ENCODE measurements at places on chromosomes 4 and X.

- DNase-seq, result peak; percentile 40
Measured at GRCh38 chr4:40750461-40751258, 905 bp downstream of the NSUN7 start.

- DNase-seq, result no peak
Measured at GRCh38 chr4:1050486-1051213, 39.2 kb downstream of the FGFRL1 start.

GRCh38 chr4:57098415-57098814 is 11.8 kb downstream of the IGFBP7 start:
- DNase-seq, result no peak

DNA sequence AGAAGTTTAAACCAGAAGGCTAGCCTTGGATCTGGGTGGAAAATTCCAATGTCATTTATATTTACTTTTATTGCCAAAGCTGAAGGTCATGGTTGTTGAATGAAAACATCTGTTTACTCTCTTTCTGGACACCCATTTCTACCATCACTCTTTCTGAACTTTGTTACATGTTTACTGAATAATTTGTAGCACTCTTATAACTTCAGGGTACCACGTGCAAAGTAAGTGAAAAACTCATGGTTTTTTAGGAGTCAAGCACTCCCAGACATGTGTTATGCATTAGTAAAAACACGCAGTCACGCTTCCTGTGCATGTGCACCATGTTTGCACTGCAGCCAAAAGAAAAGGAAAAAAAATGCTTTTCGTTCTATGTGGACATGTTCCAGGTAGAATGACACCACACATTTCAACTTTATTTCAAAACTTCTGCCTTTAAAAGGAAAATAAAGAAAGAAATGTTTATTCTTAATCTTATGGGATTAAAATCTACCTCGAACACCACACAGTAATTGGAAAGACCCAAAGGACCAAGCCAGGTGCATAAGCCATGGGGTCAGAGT is 31.4 kb upstream of the ADH1C start:
- DNase-seq, result peak; percentile 97

DNA sequence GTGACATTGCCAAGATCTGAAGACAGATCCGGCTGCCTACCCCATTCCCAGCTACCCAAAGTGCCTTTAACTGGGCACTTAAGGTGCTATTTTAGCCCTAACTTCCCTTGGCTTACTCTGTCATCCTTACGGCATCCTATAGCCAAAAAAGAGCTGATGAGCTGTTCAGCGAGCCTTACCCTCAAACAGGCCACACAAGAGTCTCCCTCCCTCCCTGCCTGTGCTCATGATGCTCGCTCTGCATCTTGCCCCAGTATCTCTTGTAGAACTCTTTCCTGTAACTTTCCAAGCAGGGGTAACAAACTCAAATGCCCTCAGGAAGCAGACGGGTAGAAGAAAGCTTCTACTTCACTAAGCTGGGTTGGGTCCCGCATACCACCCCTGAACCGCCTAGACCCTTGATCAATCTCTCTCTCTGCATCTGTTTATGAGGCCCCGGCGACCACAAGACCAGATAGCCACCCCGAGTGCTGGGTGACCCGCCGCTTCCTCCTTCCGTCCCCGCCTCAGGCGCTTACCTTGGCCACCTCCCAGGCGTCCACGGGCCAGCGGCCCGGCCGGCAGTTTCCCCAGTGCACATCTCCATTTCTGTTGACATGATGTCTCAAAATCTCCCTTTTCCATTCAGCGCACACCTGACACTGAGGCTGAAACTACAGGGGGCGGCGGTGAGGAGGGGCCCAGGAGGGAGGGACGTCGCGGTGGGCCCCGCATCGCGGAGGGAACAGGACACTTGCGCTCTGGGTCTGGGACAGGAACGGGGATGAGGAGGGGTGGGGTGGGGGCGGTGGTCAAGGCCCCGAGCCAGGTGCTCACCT is 663 bp downstream of the CXorf38 start:
- peak; percentile 50 for DNase-seq

DNA sequence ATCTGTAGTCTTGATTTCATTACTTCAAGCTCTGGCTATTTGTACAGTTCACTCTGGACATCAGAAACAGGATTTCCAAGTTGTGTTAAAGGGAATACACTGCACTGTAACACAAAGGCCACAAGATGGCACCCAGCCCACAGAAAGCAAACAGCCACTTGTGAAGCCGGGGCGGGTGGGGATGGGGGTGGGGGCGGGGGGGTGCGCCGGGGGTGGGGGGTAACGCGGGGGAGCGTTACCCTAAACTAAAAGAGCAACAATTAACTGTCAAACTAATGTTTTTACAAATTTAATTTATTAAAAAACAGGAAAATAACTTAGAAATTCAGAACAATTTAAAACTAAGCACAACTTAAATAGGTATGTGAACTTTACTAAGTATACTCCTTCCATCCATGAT is 27.3 kb downstream of the PRDX4 start:
- peak; percentile 77 for DNase-seq

DNA sequence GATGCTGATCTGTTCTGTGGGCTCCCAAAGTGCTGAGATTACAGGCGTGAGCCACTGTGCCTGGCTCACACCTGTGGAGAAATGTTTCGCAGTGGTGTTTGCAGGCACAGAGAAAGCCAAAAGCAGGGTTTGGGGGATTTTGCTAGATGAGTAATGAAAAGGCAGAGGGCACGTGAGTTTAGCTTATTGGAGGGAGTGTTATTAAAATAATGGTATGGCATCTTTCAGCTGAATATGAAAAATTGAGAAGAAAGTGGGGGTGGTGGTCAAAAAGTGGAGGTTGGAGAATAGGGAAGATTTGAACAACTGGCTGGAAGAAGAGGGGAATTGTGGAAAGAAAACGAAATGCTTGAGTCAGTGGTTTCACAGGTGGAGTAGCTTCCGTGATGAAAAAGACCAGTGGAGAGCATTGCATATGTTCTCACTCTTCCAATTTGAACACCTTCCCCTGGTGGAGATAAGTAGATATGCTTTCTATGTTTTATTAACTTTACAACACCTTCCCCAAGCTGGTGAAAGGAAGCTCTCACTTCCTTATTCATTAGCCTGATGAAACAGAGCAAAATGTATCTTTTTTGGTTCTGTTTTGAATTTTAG is 1.1 kb upstream of the CHST7 start:
- DNase-seq, result no peak

DNA sequence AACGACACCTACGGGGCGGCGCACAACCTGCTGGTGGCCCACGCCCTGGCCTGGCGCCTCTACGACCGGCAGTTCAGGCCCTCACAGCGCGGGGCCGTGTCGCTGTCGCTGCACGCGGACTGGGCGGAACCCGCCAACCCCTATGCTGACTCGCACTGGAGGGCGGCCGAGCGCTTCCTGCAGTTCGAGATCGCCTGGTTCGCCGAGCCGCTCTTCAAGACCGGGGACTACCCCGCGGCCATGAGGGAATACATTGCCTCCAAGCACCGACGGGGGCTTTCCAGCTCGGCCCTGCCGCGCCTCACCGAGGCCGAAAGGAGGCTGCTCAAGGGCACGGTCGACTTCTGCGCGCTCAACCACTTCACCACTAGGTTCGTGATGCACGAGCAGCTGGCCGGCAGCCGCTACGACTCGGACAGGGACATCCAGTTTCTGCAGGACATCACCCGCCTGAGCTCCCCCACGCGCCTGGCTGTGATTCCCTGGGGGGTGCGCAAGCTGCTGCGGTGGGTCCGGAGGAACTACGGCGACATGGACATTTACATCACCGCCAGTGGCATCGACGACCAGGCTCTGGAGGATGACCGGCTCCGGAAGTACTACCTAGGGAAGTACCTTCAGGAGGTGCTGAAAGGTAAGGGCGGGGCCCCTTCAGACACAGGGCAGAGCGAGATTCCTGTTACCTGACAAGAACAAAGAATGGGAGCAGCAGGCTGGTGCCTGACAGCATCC is 11.7 kb downstream of the RPL9 start:
- peak; percentile 10 for DNase-seq

DNA sequence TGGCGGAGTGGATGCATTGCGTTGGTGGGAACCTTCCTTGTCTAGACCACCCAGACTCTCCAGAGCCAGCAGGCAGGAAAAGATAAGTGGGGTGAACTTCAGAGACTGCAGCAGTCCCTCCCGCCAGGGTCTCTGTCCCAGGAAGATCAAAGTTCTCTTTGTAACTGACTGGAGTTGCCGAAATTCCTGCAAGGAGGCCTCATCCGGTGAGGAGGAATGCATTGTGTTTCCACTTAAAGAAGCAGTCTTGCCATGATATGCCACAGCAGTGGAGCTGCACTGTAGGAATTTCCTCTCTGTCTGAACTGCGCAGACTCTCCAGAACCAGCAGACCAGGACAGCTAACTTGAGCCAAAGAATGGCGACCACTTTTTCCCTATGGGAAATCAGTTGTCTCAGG is 1190.4 kb downstream of the TECRL start:
- no peak for DNase-seq

DNA sequence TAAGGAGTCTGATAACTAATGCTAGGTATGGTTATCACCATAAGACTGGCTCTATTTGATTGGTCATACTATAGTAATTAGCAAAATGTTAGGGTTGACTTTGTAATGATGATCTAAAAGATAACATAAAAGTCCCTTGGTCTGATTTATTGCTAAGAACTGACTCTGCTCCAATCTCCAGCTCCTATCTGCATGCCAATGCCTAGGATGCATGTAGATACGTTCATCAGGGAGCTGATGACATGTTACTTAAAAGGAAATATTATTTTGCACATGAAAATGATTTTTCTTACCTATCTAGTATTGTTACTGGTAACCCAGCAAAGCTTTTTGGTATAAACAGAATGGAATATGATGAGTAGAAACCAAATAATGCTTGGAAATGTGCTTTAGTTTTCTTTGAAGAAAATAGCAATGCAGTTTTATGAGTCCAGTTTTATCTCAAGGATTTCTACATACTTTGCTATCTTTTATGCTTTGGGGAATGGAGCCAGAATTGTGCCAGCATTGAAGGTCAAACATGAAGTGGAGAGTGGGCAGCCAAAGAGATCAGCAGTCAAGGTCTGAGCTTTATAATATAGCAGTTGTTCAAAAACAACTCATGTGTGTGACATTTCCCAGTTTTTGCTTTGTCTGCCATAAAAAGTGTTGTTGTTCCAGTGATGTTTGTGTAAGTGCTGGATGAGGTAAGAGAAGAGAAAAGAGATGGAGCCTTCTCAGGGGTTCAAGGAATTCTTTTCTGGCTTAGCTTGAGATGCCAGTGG is 121.0 kb downstream of the ARHGAP24 start:
- DNase-seq, result no peak

GRCh38 chrX:46400530-46401443 is 144.4 kb downstream of the ZNF674 start:
- no peak for DNase-seq

DNA sequence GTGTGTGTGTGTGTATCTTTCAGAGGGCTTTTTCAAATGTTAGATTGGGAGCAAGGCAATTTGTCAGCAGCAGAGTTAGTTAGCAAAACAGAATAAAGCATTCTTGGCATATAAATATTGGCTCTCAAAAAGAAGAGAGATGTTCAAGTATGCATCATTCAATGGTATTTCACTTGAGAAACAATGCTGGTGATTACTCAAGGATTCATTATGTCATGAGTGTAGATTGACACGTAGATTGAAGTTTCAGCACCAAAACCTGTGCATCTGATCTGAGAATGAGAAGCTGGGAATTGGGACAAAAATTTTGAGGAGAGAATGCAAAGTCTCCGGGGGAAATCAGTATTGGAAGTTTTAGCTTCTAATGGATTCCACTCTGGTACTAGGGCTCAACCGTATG is 241.4 kb downstream of the FRMPD4 start:
- peak; percentile 40 for DNase-seq

DNA sequence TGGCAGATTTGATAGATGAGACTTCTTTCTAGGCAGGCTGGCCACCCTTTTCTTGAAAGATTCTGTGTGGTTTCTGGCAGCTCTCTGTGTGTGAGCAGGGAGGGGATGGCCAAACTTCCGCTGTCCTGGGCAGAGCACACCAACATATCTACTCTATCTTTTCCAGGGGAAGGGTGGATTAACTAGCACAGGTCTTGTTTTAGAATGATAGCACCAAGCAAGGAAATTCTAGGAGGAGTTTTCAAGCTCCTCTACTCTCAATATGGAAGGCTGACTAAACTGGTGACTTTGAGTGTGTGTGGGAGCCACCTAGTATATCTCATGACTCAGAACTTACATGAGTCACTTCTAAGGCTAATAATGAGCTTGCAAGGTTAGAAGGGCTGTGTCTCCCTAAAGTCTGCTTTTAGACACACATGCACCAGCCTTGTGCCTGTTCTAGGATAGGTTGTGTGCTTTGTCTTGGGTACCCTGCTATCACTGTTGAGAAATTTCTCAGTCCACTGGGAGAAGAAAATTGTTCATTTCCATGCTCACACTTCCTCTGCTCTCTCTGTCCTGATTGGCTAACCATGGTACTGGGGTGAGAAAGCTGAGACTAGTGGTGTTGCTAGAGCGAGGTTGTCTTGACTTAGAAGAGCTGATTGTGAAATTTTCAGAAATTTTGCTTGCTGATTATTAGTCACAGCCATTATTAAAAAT is 72.9 kb downstream of the YIPF6 start:
- DNase-seq, result peak; percentile 28

DNA sequence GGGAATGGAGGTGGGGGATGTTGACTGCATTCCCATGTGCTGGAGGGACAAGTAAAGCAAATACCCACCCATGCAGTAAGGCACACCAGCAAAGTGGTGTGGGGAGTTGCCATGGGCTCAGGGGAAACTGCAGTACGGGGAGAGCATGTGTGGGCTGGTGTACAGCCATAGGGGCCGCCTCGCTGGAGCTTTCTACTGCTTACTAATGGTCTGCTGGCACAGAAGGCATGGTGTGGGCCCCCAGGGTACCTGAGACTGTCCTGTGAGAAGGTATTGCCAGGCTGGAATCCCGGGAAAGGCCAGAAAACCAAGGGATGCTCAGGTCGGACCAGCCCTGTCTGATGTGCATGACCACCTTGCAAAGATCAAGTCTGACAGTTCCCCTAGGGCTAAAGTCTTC is 199.1 kb downstream of the ARHGEF9 start:
- no peak for DNase-seq

GRCh38 chr4:122688529-122689140 is 43.9 kb upstream of the BBS12 start:
- DNase-seq, result no peak

- DNase-seq, result no peak
Measured at GRCh38 chrX:67651437-67652142, 107.8 kb downstream of the AR start.

DNA sequence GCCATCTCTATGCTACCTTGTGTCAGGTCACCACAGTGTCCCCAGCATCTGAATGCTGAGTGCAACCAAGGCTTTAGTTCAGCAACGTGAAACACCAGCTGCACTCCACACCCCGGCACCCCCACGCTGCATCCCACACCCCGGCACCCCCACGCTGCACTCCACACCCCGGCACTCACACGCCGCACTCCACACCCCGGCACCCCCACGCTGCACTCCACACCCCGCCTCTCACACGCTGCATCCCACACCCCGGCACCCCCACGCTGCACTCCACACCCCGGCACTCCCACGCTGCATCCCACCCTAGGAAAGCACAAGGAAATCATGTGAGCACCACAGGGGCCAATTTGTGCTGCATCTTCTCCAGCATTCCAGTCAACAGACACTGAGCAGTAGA is 199.8 kb upstream of the FRG1 start:
- no peak for DNase-seq

GRCh38 chr4:70505151-70505748 is 13.1 kb upstream of the AMTN start:
- DNase-seq, result peak; percentile 83

- no peak for DNase-seq
Measured at GRCh38 chr4:74263551-74263950, 44.7 kb upstream of the EPGN start.
